ENCODE measurements at places on chromosomes 16 and 17.

GRCh38 chr16:85353839-85354685 is 241.8 kb upstream of the CIBAR2 start:
- peak overlapping the region; percentile 76 for H3K27ac ChIP-seq
- no peak for DNase-seq
- H3K4me3 ChIP-seq, result no peak overlapping the region
- no peaks in the 10 kb centered on the region for H3K27me3 ChIP-seq
- peaks cover 22% of the 10 kb centered on the region for H3K4me1 ChIP-seq

DNA sequence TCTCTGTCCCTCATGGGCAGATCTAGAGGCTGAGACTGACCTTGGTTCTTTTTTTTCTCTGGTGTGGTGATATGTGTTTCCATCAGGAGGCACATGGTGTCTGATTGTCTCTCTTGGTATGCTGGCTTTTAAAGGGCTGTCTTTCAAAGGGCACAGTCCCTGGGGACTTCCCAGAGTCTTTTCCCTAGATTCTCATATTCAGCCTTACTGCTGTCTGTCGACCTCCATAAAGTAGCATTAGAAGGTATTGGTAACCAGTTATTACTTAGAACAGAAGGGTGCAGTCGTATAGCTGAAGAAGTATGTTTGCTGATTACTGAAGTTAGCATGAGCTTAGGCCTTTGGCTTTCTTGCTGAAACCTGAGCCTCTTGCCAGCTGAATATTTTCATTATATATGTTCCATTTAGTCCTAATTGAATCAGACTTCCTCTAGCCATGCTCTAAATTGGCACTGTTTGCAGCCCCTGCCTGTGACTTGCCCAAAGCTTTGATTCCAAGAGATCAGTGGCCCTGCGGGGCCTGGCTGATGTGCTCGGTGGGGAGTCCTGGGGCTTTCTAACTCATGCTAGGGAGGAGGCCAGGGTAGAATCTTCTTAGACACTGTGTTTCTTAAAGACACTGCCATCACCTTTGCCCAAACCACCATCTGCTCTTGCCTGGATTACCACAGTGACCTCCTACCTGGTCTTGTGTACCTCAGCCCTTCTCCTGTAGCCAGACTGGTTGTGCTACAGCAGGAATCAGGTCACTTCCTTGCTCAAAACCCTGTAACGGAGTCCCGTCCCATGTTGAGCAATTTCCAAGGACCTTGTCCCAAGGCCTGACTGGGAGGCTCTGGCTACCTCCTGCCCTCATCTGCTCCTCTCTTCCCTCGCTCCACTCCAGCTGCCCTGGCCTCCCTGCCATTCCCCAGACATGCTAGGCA is 71.5 kb downstream of the WWP2 start:
- H3K4me3 ChIP-seq, result no peak overlapping the region
- DNase-seq, result no peak
- H3K4me1 ChIP-seq, result peaks cover 6% of the 10 kb centered on the region
- no peaks in the 10 kb centered on the region for H3K36me3 ChIP-seq
- H3K27me3 ChIP-seq, result no peaks in the 10 kb centered on the region

- no peak overlapping the region for H3K4me3 ChIP-seq
- no peaks in the 10 kb centered on the region for H3K27me3 ChIP-seq
- H3K27ac ChIP-seq, result no peak overlapping the region
- H3K36me3 ChIP-seq, result no peaks in the 10 kb centered on the region
Measured at GRCh38 chr16:61937646-61938045, 98.6 kb downstream of the CDH8 start.

DNA sequence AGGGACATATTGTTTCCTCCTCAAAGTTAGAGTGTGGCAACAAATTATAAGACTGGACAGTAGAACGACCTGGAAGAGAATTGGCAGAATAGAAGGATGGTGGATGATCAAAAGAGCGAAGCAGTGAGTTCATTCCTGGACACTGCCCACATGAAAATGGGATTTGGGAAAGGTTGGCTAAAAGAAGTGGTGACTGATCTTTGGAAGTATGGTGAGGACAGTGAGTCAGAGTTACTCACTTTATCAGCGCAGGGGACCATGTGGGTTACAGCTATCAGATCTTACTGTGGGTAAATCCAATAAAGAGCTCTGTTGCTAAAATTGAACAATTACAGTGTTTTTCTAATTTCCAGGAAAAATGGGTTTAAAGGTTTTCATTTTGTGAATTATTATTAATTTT is 2.7 kb upstream of the TANC2 start:
- no peak overlapping the region for H3K27ac ChIP-seq
- H3K4me3 ChIP-seq, result no peak overlapping the region
- no peaks in the 10 kb centered on the region for H3K36me3 ChIP-seq
- H3K27me3 ChIP-seq, result no peaks in the 10 kb centered on the region

DNA sequence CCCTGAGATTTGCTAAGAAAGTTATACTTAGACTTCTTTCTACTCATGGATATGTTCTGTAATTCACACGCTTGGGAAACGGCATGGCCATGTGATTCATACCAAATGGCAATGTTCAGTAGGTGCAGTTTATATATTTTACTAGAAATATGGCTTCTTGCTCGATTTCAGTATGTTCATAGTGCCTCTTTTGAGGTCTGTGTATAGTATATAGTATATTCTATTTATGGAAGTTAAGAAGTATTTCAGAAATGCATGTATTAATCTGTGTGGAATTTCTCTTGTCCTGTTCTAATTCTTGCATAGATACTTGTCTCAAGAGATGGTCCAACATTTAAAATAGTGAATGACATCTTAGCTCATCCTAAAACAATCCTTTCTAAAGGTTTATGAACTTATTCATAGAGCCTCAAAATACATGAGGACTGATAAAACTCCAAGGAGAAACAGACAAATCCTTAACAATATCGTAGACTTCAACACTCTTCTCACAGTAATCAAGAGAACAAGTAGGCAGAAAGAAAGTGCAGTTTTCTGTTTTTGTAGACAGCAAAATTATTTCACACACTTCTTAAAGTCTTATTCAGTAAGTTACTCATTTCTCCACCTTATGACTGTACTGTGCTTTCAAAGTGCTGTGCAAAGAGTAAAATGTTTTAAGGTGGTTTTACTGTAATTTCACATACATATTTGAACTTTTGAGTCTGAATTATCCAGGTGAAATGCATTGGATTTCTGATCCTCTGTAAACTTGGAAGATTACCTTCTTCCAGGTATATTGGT is 11.1 kb downstream of the BPTF start:
- no peaks in the 10 kb centered on the region for H3K36me3 ChIP-seq
- no peaks in the 10 kb centered on the region for H3K27me3 ChIP-seq

- no peaks in the 10 kb centered on the region for H3K27me3 ChIP-seq
- H3K4me3 ChIP-seq, result no peak overlapping the region
- H3K4me1 ChIP-seq, result no peaks in the 10 kb centered on the region
- no peak overlapping the region for H3K27ac ChIP-seq
- no peaks in the 10 kb centered on the region for H3K36me3 ChIP-seq
Measured at GRCh38 chr16:78869492-78869891, 731.0 kb downstream of the MAF start.

DNA sequence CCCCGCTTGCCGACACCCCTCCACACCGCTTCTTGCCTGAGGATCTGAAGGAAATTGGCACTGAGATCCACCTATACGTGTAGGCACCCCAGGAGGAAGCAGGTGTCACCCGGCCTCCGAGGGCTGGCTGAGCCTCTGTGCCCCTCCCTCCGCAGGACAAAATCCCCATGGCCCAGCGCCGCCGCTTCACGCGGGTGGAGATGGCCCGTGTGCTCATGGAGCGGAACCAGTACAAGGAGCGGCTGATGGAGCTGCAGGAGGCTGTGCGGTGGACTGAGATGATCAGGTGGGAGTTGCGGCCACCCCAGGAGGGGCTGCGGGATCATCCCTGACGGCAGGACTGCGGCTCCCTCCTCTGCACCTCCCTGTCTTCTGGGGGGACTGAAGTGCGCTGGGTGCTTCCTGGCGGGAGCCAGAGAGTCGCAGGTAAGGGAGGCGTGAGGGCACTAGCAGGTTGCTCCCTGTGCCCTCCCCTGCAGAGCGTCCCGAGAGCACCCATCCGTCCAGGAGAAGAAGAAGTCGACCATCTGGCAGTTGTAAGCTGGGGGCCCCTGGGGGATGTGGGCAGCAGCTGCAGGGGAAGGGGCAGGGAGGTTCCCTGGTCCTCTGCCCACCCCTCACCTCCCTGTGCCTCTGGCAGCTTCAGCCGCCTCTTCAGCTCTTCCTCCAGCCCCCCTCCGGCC is 9.0 kb downstream of the NME3 start:
- peaks cover 59% of the 10 kb centered on the region for H3K36me3 ChIP-seq
- no peak for DNase-seq
- H3K27me3 ChIP-seq, result no peaks in the 10 kb centered on the region
- no peaks in the 10 kb centered on the region for H3K4me1 ChIP-seq

DNA sequence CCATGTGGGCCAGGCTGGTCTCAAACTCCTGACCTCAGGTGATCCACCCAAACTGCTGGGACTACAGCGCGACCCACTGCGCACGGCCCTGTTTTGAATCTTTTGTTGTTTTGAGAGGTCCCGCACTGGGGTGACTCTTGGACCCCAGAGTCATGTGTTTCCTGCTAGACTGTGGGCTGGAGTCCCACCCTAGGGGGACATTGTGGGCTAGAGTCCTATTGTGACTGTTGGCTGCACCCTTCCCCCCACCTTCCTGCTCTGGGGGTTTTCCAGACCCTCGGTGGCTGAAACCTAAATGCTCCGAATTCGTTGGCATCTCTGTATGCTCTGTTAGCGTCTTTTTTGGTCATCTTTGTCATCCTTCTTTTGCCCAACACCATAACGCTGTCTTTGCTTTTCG is 16.0 kb downstream of the NUPR1 start:
- no peaks in the 10 kb centered on the region for H3K27me3 ChIP-seq
- no peak for DNase-seq

DNA sequence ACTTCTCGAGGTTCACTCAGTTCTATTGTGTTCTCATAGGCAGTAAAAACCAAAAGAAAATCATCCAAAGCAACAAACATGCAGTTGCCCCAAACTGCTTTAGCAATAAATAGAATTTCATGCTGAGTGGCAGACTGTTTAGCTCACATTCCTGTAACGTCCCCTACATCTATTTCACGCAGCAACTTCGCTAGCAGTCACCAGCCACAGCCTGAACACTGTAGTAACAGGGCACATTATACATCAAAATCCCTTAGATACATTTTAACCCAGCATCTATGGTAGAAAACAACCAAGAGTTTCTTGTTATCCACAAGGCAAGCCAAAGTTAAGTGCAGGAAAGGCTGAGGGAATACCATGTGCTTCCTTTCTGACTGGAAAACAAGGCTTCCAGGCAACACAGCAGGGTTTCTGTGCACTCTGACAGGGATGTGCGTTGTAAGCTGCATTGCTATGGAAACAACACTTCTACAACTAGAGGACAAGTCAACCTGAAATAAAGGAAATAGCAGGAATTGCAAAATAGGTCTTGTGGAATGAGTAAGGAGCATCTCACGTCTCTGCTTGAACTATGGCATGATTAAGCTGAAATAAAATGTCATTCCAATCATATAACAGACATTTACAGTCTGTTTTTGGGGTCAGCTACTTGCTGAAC is 55.4 kb downstream of the CFDP1 start:
- H3K4me3 ChIP-seq, result no peak overlapping the region
- no peaks in the 10 kb centered on the region for H3K27me3 ChIP-seq
- peaks cover 42% of the 10 kb centered on the region for H3K4me1 ChIP-seq
- peak overlapping the region; percentile 89 for H3K27ac ChIP-seq
- peak; percentile 55 for DNase-seq
- peaks cover 6% of the 10 kb centered on the region for H3K36me3 ChIP-seq

DNA sequence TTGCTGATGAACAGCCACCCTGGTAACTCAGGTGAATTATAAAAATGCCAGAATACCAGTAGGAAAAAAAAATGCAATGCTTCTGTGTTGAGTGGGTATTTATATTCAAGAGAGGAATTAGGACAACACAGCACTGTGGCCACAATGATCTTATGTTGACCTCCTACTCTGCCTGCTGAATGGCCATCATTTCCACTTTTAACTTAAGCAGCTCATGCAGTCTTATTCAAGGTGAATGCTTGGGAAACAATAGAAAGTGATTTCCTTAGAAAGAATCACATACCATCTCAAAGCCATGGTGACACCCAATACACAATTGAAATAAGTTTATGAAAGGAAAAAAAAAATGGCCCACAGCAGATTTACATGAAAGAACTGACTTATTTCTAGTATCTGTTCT is 224.0 kb downstream of the CDH8 start:
- DNase-seq, result no peak
- no peaks in the 10 kb centered on the region for H3K27me3 ChIP-seq
- H3K36me3 ChIP-seq, result no peaks in the 10 kb centered on the region
- no peak overlapping the region for H3K4me3 ChIP-seq
- H3K27ac ChIP-seq, result no peak overlapping the region

DNA sequence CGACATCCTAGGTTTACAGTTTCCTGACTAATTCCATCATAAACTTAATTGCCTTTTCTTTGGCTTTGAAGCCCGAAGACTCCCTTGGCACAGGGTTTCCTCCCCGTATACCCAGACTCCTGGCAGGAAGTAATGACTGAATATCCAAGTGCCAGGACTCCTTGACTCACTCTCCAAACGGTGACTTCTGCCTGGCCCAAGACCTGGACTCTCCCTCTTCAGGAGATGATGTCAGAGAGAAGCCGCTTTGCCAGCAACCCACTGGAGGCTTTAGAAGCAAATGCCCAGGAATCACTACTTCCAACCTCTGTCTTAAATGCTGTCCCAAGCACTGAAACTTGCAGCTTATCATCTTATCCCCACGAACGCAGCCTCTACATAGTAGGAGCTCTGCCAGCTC is 146.5 kb downstream of the RGS9 start:
- peaks cover 13% of the 10 kb centered on the region for H3K4me1 ChIP-seq
- H3K36me3 ChIP-seq, result no peaks in the 10 kb centered on the region
- no peak overlapping the region for H3K27ac ChIP-seq
- H3K27me3 ChIP-seq, result no peaks in the 10 kb centered on the region
- no peak overlapping the region for H3K4me3 ChIP-seq

DNA sequence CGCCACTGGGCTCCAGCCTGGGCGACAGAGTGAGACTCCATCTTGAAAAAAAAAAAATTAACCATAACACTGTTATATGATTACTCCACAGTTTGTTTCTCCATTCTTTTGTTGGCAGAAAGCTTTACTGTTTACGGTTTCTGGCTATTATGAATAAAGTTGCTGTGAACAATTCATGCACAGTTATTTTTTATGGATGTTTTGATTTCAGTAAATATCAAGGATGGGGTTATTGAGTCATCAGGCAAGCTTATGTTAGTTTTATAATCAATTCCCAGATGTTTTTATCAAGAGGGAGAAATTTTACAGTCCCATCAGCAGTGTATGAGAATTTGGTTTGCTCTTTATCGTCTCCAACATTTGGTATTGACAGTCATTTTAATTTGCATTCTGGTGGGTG is 67.9 kb downstream of the TAOK1 start:
- DNase-seq, result no peak
- no peak overlapping the region for H3K4me3 ChIP-seq
- H3K4me1 ChIP-seq, result no peaks in the 10 kb centered on the region
- H3K27ac ChIP-seq, result no peak overlapping the region
- H3K27me3 ChIP-seq, result no peaks in the 10 kb centered on the region

- H3K4me3 ChIP-seq, result no peak overlapping the region
- H3K27me3 ChIP-seq, result peaks cover 72% of the 10 kb centered on the region
- no peaks in the 10 kb centered on the region for H3K36me3 ChIP-seq
- DNase-seq, result no peak
- H3K4me1 ChIP-seq, result no peaks in the 10 kb centered on the region
Measured at GRCh38 chr17:40696651-40697072, 6.9 kb downstream of the KRT24 start.
